Activated T-helper 1 cell treated with Interleukin-2 at 50 U/mL for 16 hours (primary cell): ENCODE measurements at places on chromosomes 6 and 20.

- DNase-seq: no peak
Observed at GRCh38 chr20:31989030-31989645, 21.1 kb upstream of the CCM2L start.

GRCh38 chr6:14518515-14519217 is 401.1 kb downstream of the CD83 start:
- DNase-seq: no peak

DNA sequence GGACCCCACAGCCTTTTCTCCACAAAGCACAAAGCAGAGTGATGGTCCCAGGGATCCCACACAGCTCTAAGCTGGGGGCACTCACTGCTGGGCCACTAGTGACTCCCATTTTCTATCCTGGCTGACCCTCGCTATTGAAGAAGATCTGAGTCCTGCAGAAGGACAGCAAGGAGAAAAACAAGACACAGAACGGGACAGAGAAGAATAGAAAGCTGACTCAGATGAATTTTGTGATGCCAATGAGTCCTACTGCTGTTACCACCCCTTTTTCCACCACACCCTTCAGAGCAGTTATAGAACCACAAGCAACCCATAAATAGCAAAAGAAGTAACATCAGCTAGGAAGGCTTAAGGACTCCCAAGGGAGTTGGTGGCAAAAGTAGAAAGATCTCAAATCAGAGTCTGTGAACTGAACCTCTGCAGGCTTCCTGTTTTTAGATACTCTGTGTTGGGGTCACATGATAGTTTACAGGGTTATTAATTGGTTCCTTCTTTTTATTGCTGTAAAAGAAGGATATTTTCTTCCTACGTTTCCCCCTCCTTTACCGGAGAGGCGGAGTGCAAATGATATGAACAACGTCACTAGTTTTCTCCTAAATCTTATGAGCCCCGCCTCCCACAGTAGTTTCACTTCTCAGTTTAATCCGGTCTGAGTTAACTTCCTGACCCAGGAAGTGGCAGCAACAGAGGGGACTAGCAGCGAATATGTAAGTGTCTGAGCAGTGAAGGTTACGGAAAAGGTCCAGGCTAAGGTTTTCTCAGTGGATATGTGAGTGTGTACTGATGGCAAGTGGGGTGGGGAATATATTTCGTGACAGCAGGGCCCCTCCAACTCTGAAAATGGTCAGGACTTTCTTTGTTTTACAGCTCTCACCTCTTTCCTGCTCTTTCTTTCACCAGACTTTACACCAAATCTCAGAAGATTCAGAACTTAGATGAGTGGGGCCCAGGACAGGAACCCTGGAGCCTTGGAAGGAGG is at the start of gene TRIM38:
TRIM38 (plus strand) TSS at position 654 of the 979 bp plus-strand sequence. CDS start 3,721 bp downstream, outside the sequence.
- DNase-seq: peak; percentile 50

DNA sequence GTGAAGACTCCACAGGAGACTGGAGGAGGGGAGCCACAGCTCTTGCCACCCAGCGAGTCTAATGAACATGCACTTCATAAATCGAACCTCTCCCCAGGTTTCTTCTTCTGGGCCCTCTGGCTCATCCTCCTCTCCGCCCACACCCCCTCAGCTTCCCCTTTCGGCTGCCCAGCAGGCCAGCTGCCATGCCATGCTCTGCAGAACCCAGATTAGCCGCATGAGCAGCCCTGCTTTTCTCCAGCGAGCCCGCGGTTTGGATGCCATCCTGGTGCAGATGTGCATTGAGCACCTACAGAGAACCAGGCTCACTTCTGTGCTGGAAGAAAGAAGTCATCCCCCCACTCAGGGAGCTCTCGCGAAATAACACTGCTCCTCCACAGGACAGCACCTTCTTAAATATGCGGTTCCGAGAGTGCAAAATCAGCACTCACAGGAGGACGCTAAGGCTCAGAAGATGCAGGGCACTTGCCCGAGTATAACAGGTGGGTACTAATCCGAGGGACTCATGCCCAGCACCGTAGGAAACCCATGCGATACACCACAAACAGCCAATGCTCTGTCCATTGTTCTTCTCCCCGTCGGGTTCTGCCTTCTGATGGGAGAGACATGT is 143.0 kb upstream of the THBS2 start:
- DNase-seq: no peak

GRCh38 chr6:155185544-155185943 is 78.3 kb upstream of the CLDN20 start:
- DNase-seq: no peak

DNA sequence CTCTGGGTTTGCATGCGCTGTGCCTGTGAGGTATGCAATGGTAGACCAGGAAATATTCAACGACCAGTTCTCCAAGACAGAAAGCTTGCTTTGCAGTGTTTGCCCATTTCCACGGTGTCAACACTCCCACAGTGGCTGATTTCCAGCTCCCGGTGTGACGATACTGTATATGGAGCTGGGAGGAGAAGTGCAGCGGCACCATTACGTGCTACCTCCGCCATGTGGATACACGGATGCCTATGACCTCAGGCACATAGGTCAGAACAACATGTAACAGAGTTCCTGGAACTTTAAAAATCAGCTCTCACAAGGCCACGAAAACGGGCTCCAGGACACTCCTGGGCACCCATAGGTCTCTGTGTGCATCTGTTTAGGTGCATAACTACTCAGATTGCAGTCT is 51.1 kb downstream of the NFATC2 start:
- DNase-seq: no peak

DNA sequence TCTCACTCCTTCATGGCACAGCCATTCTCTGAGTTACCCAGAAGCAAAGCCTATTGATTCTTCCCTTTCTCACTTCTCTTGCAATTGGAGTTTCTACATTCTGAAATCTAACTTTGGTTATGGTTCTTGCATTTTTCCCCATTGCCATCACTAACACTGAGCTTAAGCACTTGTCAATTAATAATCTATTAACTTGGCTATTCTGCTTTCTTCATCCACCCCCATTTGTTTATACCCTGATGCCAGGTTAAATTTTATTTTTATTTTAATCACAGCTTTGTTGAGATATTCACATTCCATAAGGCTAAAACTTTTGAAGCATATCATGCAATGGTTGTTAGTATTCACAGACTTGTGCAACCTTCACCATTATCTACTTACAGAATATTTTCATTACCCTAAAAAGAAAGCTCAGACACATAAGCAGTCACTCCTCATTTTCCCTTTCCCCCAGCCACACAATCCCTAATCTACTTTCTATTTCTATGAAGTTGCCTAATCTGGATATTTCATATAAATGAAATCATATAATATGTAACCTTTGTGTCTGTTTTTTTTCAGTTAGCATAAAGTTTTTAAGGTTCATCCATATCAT is 222.3 kb downstream of the UBE3D start:
- no peak for DNase-seq

GRCh38 chr6:135310291-135310690 is 129.2 kb downstream of the MYB start:
- DNase-seq: no peak

DNA sequence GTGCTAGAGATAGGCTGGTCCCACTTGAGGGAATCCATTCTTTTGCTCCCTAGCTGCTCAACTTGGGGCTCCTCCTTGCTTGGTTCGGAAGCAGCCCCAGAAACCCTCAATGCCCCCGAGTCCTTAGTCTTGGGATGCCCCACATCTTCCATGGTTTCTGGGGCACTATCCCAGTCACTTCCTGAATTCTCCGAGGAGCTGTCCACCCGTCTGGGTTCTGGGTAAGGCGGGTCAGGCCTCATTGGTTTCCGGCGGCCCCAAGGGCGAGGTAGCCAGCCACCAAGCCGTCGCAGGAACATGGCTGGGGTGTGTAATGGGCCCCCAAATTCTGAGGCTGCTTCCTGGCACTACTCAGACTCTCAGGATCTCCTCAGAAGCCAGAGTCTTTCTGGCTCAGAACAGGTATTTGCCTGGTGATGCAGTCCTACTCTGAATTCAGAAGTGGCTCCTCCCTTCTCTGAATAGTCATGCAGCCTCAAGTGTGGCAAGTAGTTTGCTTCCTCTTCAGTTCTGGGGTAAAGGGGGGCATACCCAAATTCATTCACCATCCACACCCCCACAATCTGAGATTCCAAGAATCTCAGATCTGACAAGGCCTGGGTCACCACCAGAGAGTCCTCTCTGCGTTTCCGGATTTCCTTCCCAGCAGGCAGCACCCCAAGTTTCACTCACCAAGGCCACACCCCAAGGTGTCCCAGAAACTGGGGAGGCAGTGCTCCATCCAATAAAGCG is 763 bp downstream of the C6orf47 start:
- DNase-seq: no peak

GRCh38 chr6:31734821-31735406 is 1.4 kb downstream of the CLIC1 start:
- DNase-seq: peak; percentile 36

DNA sequence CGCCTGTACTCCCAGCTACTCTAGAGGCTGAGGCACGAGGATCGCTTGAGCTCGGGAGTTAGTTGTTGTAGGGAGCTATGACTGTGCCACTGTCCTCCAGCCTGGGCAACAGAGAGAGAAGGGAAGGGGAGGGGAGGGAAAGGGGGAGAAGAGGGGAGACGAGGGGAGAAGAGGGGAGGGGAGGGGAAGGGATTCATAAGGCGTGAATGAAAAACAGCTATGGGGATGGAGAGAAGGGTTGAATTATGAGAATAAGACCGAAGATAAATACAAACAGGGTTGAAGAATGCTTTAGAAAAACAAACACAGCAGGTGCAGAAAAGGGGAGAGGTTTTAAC is 106.0 kb downstream of the TRIM27 start:
- no peak for DNase-seq

- no peak for DNase-seq
Observed at GRCh38 chr20:38934530-38934929, 8.3 kb downstream of the FAM83D start.

GRCh38 chr6:158518191-158519127 is 41.4 kb upstream of the TMEM181 start:
- peak; percentile 29 for DNase-seq

- no peak for DNase-seq
Observed at GRCh38 chr6:27617046-27617687, 144.3 kb upstream of the ZNF184 start.

DNA sequence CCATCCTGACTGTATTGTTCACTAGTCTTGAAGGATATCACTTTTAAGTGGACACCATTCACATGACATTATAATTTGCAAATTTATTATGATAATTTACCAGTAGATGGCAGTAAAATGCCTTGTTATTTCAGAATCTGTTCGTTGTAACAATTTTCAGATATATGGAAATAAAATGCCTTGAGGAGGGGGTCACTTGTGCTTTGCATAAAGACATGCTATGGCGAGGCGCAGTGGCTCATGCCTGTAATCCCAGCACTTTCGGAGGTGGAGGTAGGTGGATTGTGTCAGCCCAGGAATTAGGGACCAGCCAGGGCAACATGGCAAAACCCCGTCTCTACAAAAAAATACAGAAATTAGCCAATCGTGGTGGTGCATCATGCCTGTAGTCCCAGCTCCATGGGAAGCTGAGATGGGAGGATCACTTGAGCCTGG is 9.0 kb upstream of the NCOA6 start:
- DNase-seq: no peak

GRCh38 chr6:122207794-122208193 is 191.7 kb upstream of the HSF2 start:
- DNase-seq: no peak

- no peak for DNase-seq
Observed at GRCh38 chr6:111277819-111278218, 190.5 kb downstream of the SLC16A10 start.

- no peak for DNase-seq
Observed at GRCh38 chr20:59569305-59569704, 35.0 kb upstream of the PHACTR3 start.
